Muscle of leg (tissue), 16 donors: ENCODE measurements at places on chromosomes 2 and 18.

- DNase-seq: no peak
Observed at GRCh38 chr2:18600255-18600613, 10.9 kb upstream of the NT5C1B start.

- DNase-seq: no peak
Observed at GRCh38 chr2:212088353-212088752, 450.2 kb downstream of the ERBB4 start.

DNA sequence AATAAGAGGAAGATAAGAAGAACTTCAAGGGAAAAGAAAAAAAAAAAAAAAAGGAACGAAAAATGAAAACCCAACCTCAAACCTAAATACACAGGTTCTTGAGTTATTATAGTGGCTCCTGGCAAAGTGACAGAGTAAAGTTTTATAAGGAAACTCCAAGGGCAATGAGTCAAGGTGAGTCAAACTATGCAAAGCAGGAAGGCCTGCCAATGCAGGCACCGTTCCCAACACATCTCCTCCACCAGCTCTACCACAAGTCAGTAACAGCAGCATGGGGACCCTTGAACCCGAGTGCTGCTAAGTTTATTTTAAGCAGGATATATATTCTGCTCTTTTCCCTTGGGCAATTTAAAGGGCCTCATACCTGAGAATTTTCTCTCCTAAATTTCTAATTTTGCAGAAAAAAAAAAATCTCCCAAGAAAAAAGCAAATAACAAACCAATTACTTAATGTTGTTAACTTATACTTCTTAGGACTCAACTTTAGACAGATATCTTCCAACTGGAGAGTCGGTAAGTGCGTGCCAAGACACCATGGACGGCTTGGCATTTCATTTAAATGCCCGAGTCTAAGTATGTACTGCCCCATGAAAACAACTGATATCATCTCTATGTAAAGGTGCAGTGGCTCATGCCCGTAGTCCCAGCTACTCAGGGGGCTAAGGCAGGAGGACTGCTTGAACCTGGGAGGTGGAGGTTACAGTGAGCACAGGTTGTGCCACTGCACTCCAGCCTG is 75.7 kb upstream of the TFCP2L1 start:
- no peak for DNase-seq

GRCh38 chr18:9577361-9577760 is 37.0 kb downstream of the PPP4R1 start:
- DNase-seq: no peak

DNA sequence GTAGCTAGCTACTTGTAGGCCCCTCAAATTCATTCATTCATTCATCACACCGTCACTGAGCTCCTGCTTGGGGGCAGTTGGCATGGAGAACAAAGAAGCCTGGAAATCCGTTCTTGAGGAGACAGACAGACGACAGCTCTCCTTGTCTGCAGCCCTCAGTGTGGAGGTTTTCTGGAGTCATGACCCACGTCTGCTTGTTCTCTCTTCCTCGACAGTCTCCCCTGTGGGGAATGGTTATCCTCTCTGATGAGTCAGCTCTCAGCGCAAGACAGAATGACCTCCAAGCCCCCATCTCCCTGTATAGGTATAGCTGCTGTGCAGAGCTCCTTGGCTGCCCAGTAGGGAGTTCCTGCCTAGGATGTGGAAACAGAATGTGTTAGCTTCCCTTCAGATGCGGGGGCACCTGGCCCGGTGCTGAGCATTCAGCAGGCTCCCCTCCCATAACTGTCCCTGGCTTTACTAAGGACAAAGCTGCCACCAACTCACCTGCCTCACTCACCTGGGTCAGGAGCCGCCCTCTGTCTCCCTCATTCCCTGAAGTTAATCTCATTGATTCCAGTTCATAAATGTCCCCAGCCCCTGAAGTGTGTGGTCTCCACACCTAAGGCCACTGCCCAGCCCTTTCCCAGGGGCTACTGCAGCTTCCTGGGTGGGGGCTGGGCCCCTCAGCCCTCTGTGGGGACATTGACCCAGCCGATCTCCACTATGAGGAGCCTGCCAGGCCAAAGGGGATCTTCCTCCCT is 124.7 kb downstream of the ACKR3 start:
- DNase-seq: no peak

GRCh38 chr2:56130463-56131070 is 53.2 kb upstream of the CCDC85A start:
- peak; percentile 35 for DNase-seq

GRCh38 chr2:174807931-174808330 is 43.7 kb upstream of the CHRNA1 start:
- peak; percentile 63 for DNase-seq

DNA sequence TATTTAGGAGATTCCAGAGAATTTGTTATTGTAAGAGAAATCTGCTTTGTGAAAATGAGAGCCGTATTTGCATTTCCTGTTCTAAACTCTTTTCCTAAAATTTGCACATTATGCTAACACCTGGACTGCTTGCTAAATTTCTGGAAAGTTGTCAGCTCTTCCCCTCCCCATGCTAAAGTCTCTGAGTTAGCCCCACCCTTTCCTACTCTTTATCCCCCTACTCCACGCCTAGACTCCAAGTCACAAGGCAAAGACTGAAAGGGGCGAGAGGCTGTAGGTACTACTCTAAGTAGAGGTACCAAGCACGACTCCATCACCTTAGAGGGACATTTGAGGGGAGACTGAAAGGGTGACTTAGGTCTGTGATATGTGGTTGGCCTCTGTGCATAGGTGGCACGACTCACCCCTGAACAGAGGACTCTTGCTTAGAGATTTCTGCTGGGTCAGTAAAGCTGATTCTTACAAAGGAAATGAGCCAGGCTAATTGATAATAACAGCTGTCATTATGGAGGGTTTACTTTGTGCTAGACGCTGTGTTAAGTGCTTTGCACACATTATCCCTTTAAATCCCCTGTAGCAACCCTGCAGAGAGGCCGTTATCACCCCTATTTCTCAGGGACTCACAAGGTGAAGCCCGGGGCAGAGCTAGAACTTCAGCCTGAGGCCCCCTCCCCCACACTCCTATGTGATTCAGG is 373.5 kb downstream of the EN1 start:
- DNase-seq: no peak

- DNase-seq: no peak
Observed at GRCh38 chr2:108936076-108936864, 52.8 kb downstream of the EDAR start.

GRCh38 chr18:74299746-74300145 is 8.0 kb upstream of the CYB5A start:
- DNase-seq: no peak

DNA sequence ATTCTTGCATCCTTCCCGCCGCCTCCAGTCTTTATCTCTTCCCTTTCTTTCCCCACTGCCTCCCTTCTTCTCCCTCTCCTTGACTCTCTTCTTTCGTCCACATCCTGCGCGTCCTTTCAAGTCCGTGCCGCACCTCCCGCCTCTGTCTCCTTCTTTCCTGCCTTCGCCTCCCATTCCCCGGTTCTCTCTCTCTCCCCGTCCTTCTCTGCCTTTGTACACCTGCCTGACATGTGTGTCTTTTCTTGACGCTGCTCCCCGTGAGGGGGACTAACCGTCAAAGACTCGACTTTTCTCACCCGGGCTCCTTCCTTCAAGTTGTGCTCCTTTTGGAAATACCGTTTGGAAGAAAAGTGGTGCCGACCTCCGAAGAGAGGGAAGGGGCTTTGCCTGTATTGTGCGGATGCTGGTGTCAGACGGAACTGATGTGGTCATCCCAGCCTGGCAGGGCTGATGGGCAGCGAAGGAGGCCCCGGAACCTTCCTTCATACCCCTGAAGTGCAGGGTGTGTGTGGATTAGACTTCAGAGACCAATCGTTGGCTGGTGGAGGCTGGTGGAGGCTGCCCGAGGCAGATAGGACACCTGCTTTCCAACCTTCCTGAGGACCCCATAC is 879 bp downstream of the TMEM178A start:
- peak; percentile 16 for DNase-seq

GRCh38 chr18:69664399-69664798 is 263.7 kb downstream of the DOK6 start:
- no peak for DNase-seq

DNA sequence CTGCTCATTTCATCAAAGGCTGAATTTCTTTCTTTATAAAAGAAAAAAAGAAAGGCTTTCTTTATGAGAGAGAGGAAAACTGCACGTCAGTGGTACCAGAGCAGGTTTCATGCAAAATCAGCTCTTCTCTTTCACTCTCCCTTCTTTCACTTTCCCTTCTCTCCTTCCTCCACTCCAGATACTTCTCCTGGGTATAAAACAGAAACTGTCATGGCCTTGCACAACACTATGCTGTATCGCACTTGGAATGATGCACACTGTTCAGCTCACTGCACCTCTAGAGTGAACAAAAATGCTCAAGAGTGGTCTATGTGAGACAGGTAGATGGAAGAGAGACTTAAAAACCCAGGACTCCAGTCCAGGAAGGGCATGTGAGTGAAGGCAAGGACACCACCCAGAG is 73.8 kb downstream of the KLF7 start:
- DNase-seq: no peak

GRCh38 chr18:80213182-80213581 is 34.1 kb downstream of the PARD6G start:
- DNase-seq: no peak

GRCh38 chr2:239953418-239954061 is 71.6 kb downstream of the NDUFA10 start:
- DNase-seq: peak; percentile 83
